NAMALWA (cell line): ENCODE measurements at places on chromosomes 7 and 10.

DNA sequence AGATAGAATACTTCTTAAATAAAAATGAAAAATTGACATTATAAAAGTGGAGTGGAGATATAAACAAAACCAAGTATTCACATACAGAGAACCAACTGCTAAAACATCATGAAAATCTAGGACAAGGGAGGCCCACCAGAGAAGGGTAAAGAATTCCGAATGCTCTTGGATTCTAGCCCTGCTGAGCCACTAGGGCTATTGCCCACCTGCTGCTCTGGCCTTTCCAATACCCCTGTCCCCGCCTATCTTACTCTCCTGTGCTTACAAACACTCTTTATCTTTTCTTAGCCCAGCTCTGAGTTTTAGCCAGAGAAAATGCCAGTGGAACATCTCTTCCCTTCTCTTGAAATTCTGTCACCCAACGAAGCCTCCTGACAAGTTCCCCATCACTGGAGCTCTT is 100.3 kb downstream of the MACC1 start:
- DNase-seq = no peak

- DNase-seq = no peak
Measured at GRCh38 chr7:128878226-128879105, 15.8 kb downstream of the ATP6V1F start.

DNA sequence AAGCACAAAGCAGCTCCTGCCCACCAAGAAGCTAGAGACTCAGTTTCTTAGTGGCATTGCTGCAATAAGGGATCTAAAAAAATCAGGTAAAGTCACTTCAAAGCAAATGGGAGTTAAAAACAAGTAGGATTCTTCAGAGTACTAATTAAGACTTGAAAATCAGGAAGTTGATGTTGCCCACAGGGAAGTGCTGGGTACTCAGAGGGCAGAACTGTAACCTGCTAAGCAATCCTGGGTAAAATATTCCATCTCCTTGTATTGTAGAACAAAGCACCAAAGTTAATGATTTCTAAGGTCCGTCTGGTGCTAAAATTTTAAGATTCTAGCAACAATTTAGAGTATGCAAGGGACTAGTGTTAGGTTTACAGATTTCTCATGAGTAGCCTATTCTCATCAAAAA is 8.3 kb downstream of the PEX1 start:
- no peak for DNase-seq

GRCh38 chr7:20435305-20435704 is 104.6 kb downstream of the ITGB8 start:
- no peak for DNase-seq

DNA sequence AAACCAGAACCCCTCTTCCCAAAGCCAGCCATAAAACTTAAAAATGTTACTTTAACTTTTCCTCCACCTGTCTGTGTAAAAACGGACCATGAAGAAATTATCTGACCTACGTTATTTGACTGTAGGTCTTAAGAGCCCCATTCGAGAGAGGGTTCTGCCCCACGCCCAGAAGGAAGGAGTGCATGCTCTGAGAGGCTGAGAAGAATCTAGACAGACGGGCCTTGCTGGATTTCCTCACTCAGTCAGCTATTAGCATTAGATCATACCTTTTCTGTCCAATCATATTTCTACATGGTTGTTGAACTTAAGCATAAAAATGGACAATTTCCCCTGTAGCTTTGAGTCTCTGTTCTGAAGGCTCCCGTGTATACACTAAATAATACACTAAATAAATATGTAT is 38.1 kb upstream of the WDR11 start:
- no peak for DNase-seq

- DNase-seq = no peak
Measured at GRCh38 chr7:6403907-6404306, 43.8 kb downstream of the DAGLB start.

GRCh38 chr7:85454904-85455303 is 268.0 kb upstream of the SEMA3D start:
- no peak for DNase-seq

DNA sequence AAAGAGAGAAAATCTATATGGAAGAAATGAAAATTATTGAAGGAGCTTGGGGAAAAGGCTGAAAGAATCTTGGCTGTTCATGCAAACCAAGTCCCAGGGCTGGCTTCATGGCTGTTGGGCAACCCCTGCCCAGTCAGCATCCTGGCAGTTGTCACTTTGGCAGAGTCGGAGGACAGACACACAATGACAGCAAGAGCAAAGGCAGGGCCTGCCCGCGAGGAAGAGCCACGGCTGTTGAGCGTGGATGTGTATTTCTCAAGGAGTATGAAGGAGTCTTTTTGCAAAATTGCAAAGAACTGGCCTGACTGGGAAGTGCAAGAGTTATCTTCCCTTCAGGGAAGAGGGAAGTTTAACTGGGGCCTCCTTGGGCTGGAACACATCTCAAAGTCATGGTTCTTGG is 11.7 kb downstream of the PTPRE start:
- no peak for DNase-seq

DNA sequence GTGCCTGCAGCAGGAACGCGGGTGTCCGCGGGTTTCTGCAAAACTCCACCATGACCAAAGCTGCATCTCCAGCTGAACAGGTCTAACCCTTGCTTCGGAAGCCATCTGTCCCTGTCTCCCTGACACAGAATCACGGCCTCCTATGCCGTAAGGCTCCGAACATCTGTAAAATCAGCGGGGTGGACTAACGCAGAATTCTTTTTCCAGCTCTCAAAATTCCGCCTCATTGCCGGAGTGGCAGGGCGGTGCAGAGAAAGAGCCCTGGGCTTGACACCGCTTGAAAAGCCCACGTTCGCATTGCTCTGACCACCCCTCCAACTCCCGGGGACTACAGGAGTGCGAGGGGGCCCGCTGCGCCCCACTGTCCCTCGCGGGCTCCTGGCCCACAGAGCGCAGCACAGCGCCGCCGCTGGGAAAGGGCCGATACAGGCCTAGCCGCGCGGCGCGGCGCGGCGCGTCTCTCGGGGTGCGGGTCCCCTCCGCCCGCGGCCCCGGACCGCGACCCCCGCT is 409 bp downstream of the DNMBP start:
- peak; percentile 71 for DNase-seq

DNA sequence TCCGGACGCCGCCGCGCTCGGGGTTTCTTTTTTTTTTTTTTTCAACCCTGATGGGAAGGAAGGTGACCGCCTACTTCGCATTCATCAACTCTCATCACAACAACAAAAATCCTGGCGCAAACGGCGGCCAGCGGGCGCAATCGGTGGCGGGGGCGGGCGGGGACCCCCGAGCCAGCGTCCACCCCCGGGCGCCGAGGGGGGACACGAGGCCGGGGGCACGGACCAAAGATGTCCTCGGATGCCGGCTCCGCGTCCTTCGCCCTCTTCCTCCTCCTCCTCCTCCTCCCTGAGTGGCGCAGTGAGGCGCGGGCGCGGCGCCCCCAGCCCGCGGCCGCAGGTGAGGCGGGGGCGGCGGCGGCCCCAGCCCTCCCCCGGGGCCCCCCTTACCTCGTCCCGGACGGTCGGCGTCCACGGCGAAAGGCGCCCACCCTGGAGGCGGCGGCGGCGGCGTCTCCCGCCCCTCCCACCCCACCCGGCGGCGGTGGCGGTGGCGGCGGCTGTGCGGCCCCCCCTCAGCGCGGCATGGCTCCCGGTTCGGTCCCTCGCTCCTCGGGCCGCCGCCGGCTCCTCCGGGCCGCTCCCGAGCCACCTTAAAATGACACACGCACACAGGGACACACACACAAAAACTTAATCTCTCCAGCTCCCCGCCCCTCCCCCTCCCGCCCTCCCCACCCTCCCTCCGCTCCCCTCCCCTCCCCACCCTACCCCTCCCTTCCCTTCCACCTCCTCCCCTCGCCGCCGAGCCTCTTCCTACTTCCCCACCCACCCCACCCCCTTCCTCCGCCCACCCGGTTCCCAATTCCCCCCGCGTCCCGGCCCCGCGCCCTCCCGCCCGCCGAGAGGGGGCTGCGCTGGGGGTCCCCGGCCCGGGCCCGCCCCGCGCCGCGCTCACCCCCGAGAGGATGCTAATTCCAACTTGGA is at the start of gene CTBP2:
CTBP2 (minus strand) TSS at position 632 of the 924 bp plus-strand sequence.
- DNase-seq = peak; percentile 19

DNA sequence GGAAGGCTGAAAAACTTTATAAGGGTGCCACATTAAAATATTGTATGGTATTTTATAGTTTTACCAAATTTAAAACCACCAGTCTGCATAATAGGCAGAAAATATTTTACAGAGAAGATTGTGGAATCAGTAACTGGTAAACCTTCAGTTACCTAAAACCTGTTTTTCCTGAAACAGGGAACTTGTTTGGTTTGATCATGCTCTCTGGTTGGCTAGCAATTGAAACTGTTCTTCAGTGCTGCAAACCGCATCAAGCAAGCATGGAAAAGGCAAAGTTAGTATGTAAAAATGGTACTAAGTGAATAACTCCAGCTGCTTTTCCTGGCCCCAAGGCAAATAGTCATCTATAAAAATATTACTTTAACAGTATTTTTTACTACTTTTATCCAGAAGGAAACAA is 316.9 kb upstream of the LRRN3 start:
- DNase-seq = no peak

GRCh38 chr7:12294701-12295100 is 83.6 kb downstream of the TMEM106B start:
- no peak for DNase-seq
